ENCODE measurements at places on chromosomes 1 and 21.

DNA sequence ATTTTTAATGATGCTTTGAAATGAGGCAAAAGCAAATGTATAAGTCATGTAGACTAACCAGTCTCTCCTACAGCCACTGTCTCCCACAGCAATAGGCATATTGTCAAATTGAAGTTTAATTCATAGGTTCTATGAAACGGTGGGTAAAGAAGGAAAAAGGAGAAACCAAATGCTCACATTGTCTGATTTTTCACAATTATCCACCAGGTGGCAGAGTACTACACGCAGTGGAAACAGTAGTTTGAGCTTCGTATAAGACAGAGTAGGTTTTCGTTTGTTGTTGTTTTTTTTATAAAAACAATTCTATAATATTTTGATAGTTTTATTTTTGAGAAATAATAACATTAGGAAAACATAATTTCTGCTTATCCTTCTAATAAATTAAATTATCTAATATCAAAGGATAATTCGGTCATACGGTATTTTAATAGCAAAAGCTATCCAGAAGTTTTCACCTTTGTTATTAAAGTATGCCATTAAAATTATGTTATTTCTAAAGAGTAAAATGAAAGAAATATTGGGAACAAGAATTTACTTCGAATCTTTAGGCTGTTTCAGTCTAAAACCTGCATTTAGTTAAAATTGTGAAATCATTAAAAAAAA is 39.1 kb downstream of the TYW3 start:
- no peak for DNase-seq

DNA sequence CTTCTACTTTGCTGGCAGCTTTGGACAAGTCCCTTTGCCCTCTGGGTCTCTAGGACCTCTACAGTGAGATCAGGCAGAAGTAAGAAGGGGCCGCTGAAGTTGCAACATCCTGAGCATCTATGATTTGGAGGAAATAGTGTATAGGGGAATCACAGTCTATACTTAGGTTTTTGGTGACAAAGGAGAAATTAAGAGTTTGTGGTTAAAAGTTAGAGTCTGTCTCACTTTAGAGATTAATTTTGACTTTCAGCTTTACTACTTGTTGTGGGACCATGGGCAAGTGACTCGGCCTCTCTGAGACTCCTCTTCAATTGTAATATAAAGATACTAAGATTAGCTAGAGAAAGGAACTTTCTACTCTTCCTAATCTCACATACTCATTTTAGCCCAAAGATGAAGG is 33.1 kb upstream of the LMX1A start:
- DNase-seq: no peak

DNA sequence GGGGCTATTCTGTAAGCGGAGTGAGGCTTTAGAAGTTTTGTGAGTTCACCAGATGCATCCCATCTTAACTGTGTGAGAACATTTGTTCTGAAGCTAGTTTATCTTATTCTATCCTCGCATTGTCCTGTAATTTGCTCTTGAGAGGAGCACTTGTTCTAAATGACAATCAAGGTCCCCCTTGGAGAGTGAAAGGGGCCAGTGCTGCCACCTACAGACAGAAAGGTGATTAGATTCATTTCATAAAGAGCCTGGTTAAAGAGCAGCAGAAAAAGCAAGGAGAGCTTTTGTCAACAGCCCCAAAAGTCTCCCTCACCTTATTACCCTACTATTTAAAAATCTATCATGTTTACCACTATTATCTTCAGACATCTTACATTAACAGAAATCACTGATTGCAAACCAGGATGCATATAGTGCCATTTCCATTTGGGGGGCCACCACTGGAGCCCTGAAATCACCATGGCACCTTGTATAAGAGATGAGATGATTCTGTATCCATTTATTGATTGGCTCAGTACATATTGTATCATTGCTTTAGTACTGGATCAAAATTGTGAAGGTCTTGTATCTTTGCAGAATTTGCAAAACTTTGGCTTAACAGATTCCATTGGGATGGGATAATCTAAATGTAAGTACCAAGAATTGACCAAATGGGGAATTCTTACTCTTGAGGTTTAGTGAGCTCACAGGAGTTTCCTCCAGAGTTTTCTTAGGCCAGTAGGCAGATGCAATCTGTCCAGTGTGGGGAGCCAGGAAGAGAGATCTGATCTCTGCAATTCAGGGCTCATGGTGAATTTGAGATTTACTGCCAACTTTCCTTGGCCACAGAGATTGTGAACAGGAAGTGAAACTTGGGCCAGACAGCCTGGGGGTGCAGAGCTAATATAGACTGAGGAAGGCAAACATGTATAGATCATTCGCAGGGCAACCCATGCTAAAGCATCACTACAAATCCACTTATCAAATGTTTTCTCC is 64.3 kb upstream of the TRABD2B start:
- DNase-seq: no peak

DNA sequence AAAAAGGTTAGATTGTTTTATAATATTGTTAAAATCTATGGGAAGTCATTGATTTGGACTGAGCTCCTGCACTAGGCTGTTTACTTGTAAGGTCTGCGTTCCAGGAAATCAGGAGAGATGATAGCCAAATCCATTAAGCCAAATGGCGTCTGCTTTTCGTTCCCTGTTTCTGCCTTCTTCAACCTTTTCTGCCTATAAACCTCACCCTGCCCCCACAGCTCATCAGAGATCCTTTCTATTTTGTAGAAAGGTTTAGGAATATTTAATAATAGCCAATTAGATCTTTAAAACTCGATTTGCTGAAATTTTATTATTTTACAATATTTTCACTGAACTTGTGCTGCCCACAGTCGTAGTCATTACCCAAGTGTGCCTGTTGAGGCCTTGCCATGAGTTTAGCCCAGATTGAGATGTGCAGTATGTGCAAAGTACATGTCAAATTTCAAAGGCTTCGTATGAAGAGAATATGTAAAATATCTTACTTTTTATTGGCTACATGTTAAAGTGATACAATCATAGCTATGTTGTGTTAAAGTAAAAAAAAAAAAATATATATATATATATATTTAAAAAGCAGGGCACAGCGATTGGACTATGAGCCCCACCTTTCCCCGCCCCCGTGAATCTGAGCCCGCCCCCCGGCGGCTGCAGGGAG is 444 bp upstream of the IARS2 start:
- no peak for DNase-seq

GRCh38 chr21:42732033-42732410 is 78.6 kb downstream of the PDE9A start:
- no peak for DNase-seq

- DNase-seq: no peak
Observed at GRCh38 chr21:44837537-44837936, 19.7 kb upstream of the SUMO3 start.

GRCh38 chr1:57133686-57134085 is 167.9 kb upstream of the C8B start:
- no peak for DNase-seq

GRCh38 chr1:172484252-172484651 is 40.4 kb upstream of the PIGC start:
- DNase-seq: no peak

DNA sequence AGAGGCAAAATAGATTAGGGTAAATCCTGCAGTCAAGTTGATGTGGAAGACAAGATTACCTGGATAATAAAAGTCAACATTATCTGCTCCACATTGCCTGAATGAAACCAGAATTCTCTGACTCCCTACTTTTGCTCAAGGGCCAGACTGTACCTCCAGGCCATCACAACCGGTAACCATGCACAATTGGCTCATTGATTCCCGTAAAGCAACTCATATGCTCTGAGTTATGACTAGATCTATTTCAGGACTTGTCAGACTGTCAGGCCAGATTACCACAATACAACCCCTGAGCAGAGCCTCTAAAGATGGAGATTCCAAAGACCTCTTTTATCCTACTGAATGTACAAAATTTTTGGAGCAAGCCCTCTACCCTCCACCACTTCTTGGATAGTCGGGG is 90.4 kb downstream of the ODF2L start:
- no peak for DNase-seq

DNA sequence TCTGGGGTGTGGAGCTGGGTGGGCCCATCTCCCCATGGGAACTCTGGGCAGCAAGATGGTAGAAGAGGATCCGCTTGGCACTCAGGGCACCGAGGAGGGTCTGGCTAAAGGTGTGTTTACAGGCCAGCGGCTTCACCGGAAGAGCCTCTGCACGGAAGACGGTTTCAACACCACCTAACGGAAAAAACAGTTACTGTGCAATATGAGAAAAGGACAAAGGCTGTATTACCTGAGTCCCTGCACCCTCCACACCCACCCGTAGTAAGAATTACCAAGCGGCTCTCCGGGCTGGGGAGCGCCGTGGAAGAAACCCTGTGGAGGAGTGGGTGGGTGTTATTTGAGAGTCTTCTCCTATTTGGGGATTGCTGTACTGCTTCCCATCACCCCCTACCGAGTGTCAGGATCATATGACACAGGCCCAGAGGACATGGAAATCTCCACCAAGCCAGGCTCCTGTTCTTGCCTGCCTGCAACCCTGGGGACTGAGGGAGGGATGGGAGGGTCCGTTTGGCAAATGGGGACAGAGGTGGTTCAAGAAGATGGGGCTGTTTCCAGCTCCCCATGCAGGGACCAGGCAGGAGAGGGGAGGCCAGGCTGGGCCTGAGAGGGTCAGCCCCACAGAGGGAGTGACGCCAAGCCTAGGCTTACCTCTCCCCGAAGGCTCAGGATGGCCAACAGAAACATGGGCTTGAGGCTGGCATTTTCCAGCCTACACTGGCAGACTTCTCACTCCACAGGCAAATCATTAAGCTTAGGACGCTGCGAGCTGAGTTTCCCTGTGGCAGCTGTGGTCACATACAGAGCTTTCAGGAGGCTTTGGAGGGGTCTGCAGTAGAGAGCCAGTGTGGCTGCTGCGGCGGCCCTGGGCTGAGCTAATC is 203.5 kb upstream of the TMEM51 start:
- DNase-seq: no peak

- DNase-seq: no peak
Observed at GRCh38 chr1:46607345-46608130, 3.5 kb upstream of the MKNK1 start.

- no peak for DNase-seq
Observed at GRCh38 chr1:56494306-56494705, 85.1 kb downstream of the PLPP3 start.

- DNase-seq: no peak
Observed at GRCh38 chr1:19670787-19671186, 6.1 kb downstream of the HTR6 start.

- no peak for DNase-seq
Observed at GRCh38 chr1:219534991-219535390, 77.9 kb downstream of the ZC3H11B start.

DNA sequence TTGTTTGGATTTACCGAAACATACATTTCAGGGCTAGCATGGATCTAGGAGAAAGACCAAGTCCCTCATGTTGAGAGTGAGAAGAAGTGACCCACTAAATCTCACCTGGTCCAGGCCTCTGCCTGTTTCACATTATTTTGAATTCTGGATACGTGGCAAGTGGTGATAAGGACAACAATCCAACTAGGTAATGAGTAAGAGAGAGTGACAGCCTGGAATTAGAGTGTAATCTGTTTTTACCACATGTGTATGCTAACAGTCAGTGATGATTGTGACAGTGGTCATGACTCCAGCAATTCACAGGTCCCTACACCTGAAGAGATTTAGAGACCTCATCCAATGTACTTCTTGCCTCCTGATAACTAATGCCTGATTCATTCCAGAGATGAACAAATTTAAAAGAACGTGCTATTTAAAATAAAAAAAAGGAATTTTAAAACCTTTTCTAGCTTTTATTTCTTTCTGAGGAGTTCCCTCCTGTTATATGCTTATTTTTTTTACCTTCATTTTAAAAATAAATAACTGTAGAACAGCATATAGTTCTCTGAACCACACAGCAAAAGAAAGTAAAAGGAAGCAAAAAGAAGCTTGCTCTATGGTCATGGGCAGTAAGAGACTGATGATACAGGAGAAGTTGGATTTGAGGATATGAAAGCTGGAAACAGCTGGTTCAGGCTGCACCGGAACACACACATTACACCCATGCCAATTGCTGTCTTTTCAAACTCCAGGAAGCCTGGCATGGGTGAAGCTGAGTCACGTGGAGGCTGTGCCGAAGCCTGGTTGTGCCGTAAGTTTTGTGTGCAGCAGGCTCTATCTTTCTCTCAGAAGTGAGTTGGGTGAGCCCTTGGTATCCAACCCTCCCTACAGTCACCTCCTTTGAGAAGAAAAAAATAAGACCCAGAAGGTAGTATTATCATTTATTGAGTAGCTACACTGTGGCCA is 14.7 kb downstream of the C1orf116 start:
- no peak for DNase-seq

DNA sequence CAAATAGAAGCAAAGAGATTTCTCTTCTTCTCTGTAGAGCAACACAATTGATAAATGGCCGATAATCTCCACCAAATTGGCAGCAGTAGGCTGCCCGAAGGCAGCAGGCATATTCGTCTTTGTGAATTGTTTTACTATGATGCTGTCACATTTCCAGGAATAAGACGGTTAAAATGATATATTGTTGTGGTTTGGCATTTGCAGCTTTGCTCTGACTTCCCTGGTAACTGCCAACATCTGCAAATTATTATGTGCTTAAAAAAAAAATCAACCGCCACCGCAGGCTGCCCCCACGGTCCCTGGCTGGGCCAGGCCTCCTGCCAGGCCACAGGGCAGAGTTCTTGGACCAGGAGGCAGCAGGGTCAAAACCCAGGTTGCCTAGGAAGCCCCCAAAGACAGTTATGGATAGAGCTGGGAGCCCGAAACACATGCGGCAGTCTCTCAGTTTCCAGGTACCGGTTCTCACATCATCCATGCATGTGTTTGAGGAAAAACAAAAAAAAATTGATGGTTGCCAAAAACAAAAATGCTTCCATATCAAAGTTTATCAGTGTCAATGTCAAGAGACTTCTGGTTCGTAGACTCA is 179.3 kb downstream of the ETS2 start:
- no peak for DNase-seq

DNA sequence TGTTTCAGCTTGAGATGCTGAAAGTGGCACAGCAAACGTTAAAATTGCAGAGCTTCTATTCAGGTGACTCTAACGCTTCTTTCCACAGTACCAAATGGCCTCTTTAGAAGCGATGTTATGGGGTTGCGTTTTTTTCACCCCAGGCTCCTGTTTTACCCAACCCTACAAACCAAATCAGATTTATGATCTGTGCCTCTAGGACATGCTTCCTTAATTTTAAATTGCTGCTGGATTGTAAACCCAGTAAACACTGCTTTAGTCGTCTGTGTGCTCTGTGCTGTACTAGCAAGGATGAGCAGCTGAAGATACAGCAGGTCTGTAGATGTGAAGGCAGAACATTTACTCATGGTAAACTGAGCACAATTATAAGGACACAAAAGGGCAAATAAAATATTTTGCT is 13.0 kb downstream of the KCNK2 start:
- DNase-seq: no peak

GRCh38 chr21:46066591-46067331 is 31.2 kb upstream of the COL6A2 start:
- DNase-seq: no peak

DNA sequence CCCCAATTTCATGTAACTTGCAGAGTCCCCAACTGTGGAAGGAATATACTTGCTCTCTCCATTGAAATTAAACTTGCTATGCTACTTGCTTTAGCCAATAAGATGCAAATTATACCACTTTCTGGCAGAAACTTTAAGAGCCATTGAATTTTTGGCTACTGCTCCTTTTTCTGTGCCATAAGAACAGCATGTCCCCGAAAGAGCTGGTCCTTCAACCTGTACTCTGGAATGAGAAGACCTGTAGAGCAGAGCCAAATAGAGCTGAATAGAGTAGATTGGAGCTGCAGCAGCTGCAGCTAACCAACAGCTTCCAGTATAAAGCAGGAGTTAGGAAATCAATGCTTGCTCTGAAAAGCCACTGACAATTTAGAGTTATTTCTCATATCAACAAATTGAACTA is 472.3 kb upstream of the B3GALT2 start:
- DNase-seq: no peak

- no peak for DNase-seq
Observed at GRCh38 chr1:178959543-178960460, 65.9 kb upstream of the FAM20B start.

All from mesothelial cell of epicardium (in vitro differentiated cells).